ENCODE measurements at places on chromosomes 4 and X.
A peak's percentile ranks its signal among the peaks of the same experiment; 100 is the strongest.

- DNase-seq, result no peak
These were observed 341.0 kb upstream of the GATB start for GRCh38 chr4:152101556-152102435.

GRCh38 chr4:119209077-119209476, 3.4 kb upstream of the USP53 start:
- no peak for DNase-seq

GRCh38 chr4:10180927-10181744, 64.5 kb upstream of the WDR1 start:
- DNase-seq, result no peak

DNA sequence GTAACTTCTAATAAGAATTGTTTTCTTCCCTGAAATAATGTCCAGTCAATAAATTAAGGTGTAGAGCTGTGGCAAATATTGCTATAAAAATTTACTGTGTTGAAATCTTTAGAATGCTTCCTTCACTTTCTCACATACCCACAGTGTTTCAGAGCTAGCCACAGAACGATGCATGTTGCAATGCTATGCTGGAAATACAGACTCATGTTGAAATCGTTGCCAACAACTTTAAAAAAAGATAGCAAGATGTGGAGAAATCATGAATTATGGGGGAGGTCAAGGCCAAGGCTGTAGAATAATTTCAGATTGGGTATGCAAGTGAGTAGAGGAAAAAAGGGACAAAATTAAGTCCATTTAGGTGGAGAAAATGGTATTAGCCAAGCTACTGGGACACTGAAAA, 204.8 kb downstream of the VEGFC start:
- DNase-seq, result no peak

DNA sequence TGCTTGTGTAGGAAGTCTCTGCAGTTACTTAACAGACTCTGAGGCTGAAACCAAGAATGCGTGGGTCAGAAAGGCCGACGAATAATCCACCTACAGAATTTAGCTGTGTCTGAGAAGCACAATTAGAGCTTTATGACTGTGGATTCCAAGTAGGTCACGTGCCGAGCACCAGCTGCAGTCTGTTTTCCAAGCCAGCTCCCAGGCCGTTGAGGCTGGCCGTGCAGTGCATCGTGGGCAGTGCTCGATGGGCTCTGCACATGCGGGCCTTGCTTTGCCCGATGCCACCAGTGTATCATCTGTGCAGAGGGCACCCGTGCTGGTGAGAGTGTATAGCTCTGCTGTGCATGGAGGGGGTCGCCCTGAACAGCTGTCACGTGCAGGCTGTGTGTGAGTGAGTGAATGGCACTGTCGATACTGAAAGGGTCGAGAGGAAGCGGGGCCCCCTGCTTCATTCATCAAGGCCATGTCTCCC, 67.5 kb upstream of the CLDN34 start:
- no peak for DNase-seq

DNA sequence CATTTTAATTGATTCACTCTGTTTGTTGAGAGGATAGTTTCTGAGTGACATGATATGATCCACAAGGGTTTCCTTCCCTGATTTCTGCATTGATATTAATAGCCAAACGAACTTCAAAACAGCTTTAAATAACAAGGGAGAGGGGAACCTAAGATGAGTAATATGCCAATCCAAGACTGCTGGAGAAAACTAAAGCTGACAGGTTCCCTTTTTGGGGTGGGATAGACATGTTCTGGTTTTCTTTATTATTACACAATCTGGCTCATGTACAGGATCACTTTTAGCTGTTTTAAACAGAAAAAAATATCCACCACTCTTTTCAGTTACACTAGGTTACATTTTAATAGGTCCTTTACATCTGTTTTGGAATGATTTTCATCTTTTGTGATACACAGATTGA, 182.2 kb downstream of the AR start:
- DNase-seq, result no peak

GRCh38 chrX:120755066-120755846, 120.4 kb downstream of the CT47B1 start:
- no peak for DNase-seq

- no peak for DNase-seq
These were observed 2.9 kb downstream of the ANTXR2 start for GRCh38 chr4:80069837-80070731.

DNA sequence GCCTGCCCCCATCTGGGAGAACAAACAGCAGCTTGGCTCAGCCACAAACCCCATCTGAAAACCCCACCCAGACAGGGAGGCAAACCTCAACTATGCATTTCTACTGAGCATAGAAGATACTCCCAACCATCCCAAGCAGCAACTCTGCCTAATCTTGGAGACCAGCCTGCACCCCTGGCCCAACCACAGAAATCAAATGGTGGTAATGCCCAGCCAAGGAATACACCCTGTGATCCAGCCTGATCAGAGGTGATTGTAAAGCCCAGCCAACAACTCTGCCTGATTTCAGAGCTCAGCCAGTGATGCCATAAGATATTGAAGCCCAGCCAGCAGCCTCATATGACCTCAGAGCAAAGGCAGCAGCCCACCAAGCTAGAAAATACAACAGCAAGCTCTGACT, 19.8 kb downstream of the TMLHE start:
- DNase-seq, result no peak

GRCh38 chr4:26020083-26020668, 106.2 kb downstream of the SMIM20 start:
- DNase-seq, result no peak

GRCh38 chr4:3630598-3631543, 98.6 kb upstream of the LRPAP1 start:
- DNase-seq, result no peak

DNA sequence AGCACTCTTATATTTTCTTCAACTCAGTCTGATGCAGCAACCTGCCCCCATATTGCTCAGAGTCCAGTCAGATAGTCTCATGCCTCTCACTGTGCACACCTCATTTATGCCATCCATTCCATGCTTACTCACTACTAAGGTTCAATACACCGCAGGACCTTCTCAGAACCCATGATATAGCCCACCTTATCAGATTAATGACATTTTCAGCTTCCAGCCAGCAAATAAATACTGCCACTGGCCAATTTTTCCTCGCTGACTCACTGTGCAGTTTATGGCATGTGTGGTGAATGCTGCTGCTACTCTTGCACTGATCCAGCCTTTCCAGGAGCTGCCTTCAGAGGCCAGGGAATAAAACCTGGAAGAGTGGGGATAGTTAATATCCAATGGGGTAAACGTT, 380.6 kb upstream of the SPOCK3 start:
- no peak for DNase-seq

GRCh38 chr4:112523764-112524505, 8.0 kb upstream of the NEUROG2 start:
- DNase-seq, result peak; percentile 65

GRCh38 chrX:40156470-40157227, 58.9 kb upstream of the BCOR start:
- no peak for DNase-seq

- DNase-seq, result no peak
These were observed 909 bp upstream of the SLAIN2 start for GRCh38 chr4:48340276-48340964.

DNA sequence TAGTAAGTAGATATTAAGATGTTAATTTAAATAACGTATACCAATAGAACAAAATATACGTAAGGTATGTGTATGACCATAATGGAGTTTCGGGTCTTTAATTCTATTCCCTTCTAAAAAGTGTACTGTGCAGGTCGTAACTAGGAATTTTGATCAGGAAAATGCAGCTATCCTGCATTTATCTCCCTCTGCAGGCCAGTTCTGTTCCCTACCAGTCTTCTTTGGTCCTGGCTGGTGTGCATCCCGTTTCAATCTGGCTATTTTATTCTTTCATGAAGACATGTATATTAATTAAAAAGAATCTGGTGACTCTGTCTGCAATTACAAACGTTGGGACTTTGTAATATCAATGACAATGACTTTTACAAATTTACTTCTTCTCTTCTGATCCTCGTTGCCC, 534.1 kb upstream of the AADAT start:
- DNase-seq, result no peak

- DNase-seq, result no peak
These were observed 1.3 kb downstream of the MSX1 start for GRCh38 chr4:4860600-4861389.

GRCh38 chr4:177005674-177006230, 213.0 kb upstream of the VEGFC start:
- no peak for DNase-seq

DNA sequence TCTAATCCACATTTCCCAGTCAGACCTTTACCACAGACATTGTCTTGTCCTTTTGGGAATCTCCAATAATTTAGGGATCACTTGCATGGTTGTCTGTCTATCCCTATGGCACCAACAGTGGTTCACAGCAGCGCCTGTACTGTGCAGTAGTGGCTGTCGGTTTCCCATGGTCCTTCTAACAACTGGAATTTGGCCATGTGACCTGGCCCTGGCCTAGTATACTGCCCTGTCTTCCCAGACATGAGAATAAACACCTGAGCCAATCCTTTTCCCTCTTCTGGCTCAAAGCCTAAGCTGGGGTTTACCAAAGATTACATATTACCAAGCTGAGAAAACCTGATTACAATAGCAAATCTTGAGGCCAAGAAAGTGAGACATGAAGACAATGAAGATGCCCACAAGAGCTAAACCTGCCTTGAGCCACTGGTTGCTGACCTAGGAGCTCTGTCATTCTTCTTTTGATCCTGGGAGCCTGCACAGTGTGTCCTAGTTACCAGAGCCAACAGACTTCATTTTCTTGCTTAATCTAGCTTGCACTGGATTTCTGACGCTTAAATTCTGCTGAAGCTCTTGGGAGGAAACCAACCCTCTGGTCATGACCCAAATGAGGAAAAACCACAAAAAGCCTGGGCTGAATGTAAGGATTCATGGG, 92.1 kb downstream of the SCD5 start:
- DNase-seq, result no peak

GRCh38 chr4:140131675-140132229, 22.2 kb downstream of the MAML3 start:
- DNase-seq, result no peak

DNA sequence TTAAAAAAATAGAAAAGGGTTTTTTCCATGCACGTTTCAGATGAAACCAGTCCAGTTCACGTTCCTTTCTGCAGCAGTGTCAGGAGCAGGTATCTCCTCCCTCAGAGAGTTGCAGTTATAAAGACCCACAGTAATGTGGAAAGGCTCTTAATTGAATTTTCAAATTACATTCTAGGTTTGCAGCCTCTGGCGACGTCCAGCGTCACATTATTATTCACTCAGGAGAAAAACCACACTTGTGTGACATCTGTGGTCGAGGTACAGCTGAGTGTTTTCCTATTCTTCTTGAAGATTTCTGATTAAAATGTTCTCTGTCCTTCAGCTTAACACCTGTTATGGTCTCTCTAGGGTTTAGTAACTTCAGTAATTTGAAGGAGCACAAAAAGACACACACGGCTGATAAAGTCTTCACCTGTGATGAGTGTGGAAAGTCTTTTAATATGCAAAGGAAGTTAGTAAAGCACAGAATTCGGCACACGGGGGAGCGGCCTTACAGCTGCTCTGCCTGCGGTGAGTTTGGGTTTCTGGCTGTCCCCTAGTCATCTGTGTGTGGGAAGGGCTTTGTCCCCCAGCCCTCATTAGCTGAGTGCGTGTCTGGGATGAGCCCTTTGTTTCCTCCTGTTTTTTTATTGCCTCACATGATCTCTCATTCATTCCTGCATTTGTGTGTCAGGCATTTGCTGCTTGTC, 25.6 kb downstream of the ZBTB49 start:
- DNase-seq, result no peak

- DNase-seq, result no peak
These were observed 480.3 kb upstream of the GRIA3 start for GRCh38 chrX:122703762-122704161.

DNA sequence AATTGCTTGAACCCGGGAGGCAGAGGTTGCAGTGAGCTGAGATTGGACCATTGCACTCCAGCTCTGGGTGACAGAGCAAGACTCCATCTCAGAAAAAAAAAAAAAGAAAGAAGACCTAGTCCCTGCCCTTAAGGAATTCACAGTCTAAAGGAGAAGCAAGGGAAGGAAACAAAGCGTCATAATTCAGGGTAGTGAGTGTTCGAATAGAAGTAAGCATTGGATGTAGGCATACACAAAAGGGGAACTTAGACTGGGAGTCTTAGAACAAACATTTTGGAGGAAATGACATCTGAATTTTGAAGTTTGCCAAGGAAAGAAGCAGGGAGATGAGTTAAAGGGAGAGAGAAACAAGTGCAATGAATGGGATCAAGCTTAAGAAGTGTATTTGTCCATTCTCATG, 32.4 kb downstream of the PPM1K start:
- DNase-seq, result no peak

DNA sequence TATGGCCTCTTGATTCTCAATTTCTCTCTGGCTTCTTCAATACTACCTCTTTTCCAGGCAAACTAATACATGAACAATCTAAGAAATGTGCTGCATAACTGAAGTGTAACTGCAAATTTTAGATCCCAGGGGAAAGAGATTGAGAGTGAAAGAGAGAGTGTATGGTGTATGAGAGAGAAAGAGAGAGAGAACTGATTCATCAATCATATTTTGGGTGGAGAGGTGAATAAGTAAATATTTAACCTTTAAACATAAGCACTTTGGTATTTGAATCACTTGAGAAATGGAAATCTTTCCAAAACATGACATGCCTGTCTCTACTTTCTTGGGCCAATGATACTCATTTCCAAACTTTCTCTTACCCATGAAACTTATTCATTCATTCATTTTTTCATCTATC, 147.2 kb upstream of the DIPK2B start:
- DNase-seq, result no peak

DNA sequence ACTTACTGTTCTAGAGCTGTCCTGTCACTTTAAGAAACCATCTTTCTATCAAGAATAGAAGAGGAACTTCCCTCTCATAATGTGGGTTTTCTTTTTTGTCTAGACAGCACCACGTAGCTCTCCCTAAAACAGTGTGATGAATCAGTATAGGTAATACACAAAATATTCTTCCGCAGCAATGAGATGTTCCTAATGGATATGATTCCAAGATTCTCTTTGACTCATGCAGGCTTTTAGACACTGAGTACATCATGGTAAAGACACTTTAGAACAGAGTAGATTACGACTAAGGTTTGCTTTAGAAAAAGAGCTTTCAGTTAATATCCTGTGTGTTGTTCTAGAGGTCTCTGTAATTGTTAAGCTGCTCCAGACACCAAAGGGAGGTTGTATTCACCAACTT, 69.8 kb downstream of the PTTG2 start:
- no peak for DNase-seq

DNA sequence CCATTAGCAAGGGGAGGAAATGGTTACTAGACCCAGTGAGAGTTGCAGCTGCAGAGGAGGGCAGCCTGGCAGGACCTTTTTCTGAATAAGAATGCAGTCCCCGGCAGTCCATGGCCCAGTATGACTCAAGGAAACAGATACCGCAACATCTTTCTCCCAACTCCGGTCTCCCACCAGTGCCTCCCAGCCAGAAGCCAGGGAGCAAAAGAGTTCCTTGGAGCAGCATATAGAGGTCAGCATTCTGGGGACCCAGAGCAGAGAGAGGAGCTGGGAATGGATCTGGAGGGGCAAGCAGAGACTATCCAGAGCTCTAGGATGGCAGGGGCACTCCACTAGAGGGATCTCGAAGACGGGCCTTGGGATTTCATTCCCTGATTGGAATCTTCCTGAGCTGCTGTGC, 339.2 kb upstream of the AADAT start:
- no peak for DNase-seq

GRCh38 chr4:73725985-73726384, 14.4 kb upstream of the CXCL8 start:
- no peak for DNase-seq

All from stimulated activated CD4-positive, alpha-beta T cell treated with anti-CD3 and anti-CD28 coated beads, Interleukin-1b, Interleukin-23, amount 100 ng/mL, for 4 hours (primary cell).